ENCODE measurements at places on chromosomes 13 and 19.

DNA sequence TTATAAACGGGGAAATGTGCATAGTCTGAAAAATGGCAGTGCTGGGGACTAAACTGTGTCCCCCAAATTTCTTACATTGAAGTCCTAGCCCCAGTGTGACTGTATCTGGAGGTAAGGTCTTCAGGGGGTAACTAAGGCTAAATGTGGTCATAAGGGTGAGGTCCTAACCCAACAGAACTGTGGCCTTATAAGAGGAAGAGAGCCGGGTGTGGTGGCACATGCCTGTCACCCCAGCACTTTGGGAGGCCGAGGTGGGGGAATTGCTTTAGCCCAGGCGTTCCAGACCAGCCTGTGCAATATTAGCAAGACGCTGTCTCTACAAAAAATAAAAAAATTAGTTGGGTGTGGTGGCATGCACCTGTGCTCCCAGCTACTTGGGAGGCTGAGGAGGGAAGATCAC, 17.8 kb downstream of the PROZ start:
- DNase-seq: no peak

GRCh38 chr19:3471954-3472655, 8.2 kb downstream of the SMIM24 start:
- no peak for DNase-seq

DNA sequence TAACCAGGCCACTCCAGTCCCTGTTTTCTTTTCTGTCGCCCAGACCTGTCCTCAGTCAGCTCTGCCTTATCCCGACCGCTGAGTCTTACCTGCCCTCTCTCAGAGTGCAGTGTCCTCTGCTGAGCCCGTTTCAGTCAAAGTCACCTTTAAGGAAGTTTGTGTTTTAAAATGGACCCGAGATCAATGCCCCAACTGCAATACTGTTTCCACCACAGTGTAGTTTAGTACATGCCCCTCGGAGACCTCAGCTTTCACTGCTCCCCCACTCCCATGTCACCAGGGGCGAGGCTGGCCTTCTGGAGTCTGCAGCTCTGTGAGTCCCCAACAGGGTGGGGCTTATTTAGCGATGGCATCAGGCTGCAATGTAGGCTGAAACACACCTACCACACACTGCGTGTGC, 248.4 kb upstream of the TSHZ3 start:
- DNase-seq: no peak

DNA sequence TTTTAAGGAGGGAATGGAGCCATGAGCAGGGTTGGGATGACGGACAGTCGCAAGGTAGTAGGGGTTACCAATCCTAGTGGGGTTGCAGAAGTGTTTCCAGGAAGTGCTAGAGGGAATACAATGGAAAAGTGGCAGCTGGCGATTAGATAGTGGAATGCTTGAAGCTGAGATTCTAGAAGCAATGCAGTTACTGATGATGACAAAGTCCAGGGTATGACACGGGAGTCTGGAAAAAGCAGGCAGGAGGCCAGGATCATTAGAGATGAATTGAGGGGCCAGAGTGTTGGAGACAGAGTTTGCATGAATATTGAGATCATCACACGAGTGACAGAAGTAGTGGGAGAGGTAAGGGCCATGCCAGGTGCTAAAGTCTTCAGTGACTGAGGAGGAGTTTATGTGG, 17.3 kb upstream of the KL start:
- DNase-seq: no peak

- no peak for DNase-seq
These were observed 72.5 kb downstream of the ZNF708 start for GRCh38 chr19:21256722-21257121.
